ENCODE measurements at places on chromosomes 6 and 20.

GRCh38 chr6:166830185-166830890, 126.0 kb downstream of the RNASET2 start:
- peak; percentile 46 for DNase-seq

DNA sequence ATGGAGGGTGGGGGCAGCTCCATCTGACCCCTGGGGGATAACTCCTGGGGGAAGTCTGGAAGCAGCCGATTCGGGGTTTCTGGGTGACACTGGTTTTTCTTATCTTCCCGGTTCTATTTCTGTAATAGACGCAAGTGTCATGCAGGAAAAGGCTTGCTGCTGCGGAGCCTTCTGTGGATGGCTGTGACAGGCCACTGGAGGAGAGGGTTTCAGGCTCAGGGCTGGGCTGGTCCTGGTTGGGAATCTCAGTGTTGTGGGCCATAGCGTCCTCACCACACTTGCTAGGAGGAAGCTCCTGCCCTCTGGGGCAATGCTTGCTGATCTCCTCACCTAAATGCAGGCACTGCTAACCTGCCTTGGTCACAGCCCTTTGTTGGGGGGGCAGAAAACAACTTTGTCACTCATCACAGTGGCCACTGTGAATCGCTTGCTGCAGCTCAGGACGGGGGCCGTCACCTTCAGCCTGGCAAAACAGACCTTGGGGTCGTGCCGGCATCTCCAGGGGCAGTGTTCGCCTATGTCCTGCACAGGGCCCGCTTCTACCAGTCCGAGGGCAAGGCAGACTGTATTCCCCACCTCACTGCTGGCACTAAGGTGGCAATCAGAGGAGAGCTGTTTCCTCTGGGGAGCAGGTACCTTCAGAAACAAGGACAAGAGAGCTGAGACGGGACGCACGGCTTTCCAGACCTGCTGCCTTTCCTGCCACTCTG, 4.4 kb upstream of the TUBB1 start:
- DNase-seq: peak; percentile 72

GRCh38 chr20:58749098-58749769, 56.6 kb downstream of the NPEPL1 start:
- DNase-seq: no peak

DNA sequence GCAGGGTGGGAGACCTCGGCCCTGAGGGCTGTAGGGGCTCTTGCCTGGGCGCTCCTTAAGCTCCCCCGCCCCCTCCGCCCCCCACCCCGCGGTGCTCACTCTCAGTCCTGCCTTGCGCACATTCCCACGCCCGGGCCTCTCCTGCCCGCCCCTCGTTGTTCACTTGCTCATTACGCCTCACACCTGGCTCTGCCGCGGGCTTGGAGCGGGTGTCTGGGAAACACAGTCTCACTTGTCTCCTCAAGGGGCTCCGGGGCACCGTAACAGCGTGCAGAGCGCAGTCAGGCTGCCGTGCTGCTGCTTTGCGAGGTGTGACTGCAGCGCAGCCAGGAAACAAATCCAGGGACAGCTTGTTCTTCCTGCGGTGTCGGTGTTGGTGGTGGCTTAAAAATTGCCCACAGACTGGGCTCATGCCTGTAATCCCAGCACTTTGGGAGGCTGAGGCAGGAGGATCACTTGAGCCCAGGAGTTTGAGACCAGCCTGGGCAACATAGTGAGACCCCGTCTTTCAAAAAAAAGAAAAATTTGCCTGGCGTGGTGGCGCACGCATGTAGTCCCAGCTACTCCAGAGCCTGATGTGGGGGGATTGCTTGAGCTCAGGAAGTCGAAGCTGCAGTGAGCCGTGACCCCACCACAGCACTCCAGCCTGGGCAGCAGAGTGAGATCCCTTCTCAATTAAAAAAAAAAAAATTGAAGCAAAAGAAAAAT, 4.6 kb downstream of the NPBWR2 start:
- DNase-seq: peak; percentile 22

DNA sequence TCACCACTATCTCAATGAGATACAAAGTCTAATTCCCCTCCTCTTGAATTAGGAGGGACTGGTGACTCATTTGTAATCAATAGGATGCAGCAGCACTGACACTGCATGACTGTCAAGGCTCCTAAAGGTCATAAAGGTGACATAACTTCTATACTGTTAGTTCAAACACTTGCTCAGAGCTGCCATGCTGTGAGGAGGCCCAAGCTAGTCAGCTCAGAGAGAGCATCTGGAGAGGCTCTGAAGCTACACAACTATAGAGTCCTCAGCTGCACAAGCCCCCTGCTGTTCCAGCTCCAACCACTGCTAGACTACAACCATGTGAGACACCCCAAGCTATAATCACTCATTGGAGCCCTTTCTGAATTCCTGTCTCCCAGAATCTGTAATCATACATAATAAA, 17.0 kb upstream of the HEY2 start:
- no peak for DNase-seq

DNA sequence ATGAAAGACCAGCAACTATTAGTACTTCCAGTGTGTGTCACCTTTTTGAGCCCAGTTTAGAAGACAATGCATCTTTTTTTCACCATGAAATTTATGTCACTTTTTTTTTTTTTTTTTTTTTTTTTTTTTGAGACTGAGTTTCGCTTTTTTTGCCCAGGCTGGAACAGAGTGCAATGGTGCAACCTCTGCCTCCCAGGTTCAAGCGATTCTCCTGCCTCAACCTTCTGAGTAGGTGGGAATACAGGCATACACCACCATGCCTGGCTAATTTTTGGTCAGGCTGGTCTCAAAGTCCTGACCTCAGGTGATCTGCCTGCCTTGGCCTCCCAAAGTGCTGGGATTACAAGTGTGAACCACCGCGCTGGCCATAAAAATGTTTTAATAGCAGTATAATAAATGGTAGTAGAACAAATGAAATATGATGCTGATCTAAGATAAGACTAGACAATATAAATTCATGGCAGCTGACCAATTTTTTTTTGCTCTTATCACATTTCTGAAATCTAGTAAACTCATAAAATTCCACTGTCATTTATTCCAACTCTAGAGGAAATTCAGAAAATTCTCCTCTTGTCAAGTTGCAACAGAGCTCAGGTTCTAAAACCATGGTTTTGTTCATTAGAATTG, 21.3 kb downstream of the NHSL1 start:
- no peak for DNase-seq

DNA sequence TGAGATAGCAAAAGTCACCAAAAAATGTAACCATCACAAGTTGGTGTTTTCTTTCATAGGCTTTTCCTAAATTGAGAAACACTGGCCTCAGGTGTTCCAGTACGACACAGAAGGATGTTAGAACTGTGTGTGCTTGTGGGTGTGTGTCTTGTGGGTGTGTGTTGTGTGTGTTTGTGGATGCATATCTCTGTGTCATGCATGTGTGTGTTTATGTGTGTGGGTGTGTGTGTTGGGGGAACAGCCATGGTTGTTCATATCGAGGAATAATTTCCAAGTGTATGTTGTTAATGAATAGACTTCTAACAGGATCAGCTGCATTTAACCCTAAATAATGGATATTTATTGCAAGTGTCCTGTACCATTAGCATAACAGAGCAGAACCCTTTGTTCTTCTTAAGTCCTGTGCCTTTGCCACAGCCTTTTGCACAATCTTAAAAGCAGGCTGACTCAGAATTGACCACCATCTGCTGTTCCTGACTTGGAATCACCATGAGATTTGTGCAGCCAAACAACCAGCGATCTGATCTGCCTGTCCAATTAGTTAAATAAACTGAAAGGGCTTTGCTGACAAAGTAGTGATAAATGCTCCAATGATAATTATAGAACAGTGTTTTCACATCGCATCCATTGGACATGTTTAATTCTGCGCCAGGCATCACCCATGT, 7.6 kb downstream of the CD93 start:
- no peak for DNase-seq

DNA sequence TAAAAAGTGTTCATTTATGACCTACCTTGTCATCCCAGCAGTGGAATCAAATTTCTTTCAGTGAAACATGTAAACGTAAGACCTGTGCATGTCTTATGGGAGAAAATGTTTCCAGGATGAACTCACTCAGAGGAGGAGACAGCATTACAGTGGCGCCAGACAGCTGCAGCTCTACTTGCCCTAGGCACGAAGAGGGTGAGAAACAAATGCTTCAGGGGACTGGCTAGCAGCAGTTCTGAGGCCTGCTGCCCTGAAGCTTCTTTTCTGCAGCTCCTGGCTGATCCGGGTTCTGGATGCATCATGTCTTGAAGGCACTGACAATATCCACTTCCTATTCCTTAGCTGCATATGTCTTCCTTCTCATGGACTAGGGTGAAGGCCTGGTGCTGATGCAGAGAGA, 120.2 kb downstream of the QRSL1 start:
- DNase-seq: no peak

DNA sequence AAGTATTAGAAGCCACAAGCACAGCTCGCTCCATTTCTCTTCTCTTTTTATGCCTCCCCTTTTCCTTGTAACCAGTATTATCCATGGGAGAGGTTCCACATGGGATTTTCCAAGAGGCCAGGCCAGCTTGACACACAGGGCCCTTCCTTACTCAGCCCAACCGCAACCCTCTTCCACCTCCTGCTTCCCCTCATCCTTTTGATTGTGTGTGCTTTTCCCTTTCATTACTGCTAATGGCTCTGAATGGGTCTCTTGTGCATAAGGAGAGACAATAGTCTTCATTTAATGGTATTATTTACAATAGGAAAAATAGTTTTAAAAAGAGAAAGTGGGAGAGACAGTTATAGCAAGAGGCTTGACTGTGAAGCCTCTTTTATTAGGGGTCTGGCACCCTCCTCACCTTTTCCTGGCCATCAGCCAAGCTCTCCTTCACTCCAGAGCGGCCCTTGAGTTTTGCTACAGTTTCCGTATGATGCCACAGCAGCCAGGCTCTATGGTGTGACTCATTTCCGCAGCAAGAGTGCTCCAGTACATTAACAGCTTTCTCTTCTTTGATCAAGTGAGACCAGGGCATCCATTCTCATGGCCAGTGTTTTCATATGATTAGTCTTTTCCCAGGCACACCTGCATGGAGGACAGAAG, 579.5 kb downstream of the TFAP2B start:
- no peak for DNase-seq

DNA sequence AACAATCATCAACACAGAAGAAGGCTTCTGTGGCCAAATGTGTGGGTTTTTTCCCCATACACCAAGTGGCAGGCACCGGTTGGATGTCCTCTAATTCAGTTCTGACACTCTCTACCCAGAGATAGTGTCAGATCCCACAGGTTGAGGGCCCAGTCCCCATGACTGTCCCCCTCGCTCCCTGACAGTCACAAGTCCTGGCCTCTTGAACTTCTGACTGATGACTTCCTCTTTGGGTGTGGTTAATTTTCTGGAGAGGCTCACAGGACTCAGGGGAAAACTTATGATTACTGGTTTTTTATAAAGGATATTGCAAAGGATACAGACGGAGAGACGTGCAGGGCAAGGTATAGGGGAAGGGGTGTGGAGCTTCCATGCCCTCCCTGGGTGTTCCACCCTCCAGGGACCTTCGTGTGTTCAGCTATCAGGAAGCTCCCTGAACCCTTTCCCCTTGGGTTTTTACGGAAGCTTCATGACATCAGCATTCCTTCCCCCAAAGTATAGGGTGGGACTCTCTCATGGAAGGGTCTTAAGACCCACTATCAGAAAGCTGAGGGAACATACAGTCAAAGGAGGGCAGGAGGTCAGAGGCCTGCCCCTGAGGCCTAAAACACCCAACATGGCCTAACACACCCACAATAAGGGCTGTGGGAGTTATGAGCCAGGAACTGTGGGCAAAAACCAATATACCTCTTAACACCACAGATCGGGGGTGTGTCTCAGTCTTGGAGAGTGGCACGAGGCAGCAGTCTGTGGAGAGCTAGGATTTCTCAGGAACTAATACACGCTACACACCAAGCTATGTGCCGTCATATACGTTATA, 33.3 kb downstream of the FARS2 start:
- peak; percentile 63 for DNase-seq

DNA sequence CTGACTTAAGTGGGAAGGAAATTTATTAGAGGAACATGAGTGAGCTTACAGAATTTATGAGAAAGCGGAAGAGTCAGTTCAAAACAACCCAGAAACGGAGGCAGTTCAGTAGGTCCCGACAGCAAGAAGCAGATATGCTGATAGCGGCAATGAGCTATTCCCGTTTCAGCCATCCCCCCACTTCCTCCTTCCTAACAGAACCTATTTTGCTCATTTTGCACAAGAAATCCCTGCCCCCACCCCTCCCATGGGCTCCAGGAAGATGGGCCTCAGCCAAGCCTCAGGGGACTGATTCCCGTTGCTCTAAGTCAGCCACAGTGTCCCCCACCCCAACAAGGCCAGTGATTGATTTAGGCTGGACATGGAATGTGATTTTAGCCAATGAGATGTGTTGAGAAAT, 157.5 kb downstream of the CEBPB start:
- DNase-seq: peak; percentile 67

DNA sequence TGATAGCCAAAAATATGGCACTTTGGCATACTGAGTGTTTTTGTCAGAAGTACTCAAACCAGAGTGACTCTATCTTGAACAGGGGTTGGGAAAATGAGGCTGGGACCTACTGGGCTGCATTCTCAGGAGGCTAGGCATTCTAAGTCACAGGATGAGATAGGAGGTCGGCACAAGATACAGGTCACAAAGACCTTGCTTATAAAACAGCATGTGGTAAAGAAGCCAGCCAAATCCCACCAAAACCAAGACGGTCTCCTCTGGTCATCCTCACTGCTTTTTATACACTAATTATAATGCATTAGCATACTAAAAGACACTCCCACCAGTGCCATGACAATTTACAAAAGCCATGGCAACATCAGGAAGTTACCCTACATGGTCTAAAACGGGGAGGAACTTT, 985.1 kb downstream of the HACE1 start:
- no peak for DNase-seq

Data from hematopoietic multipotent progenitor cell treated with erythropoietin and hydrocortisone succinate and interleukin-3 and kit ligand, for 4 days (in vitro differentiated cells).